ENCODE measurements at places on chromosomes 6 and 20.

- peak; percentile 49 for DNase-seq
Observed at GRCh38 chr6:159981403-159982245, 12.7 kb downstream of the IGF2R start.

- DNase-seq: no peak
Observed at GRCh38 chr20:8940326-8940725, 128.6 kb upstream of the PLCB4 start.

GRCh38 chr20:55216525-55217242, 741.3 kb downstream of the DOK5 start:
- DNase-seq: no peak

GRCh38 chr20:31841928-31842327, 3.5 kb downstream of the FOXS1 start:
- DNase-seq: no peak

DNA sequence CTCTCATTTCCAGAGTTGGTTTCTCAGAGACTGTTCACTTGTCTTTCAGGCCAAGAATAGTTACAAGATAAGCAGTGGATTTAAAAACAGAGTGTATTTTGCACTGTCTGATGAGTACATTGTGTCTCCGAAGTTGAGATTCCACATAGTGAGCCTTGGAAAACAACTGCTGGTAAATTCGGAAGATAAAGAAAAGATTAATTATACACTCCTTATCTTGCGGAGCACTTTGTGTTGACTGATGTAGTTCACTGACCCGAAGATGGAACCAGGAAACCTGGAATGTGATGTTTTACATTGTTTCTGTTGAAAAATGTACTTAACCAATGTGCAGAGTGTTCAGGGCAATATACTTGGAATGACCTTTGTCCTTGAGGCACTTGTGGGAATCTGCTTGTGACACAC, 51.0 kb downstream of the ANKS1A start:
- no peak for DNase-seq

DNA sequence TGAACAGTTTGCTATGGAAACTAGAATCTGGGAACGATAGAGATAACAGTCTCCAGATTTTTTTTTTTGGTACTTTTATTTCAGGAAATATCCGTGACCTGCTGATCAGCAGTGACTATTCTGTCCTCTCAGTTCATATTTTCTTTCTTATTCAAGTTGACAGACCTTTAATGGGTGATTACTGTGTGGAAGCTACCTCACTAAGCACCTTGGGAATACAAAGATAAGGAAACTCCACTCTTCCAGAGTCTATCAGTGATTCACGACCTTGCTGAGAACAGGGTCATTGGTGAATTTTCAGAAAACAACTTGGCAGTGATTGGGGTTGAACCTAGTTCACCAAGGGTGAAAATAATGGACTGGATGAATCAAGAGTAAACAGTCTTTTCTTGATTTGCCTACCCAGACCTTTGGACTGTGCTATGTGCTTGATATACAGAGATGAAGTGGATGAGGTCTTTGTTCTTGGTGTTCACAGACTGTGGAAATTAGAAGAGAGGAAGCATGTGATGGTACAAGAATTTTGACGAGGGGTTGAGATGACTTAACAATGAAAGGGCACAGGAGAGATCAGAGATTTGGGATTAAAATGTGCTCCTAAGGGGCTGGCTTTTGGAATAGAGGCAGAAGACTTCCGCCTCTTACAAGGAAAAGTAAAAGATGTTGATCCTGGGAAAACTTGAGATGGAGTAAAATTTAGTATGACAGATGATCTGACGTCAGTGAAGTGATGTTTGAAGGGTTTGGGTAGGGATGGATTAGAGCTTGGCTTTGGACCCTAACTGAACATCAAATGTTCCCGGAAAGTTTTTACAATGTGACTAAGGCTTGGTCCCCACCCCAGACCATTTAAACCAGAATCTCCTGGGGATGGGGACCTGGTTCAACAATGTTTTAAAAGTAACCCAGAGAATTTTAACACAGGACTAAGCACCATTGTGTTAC, 1.2 kb downstream of the KAT14 start:
- DNase-seq: peak; percentile 25

GRCh38 chr20:43506238-43506637, 1.3 kb upstream of the L3MBTL1 start:
- DNase-seq: no peak

DNA sequence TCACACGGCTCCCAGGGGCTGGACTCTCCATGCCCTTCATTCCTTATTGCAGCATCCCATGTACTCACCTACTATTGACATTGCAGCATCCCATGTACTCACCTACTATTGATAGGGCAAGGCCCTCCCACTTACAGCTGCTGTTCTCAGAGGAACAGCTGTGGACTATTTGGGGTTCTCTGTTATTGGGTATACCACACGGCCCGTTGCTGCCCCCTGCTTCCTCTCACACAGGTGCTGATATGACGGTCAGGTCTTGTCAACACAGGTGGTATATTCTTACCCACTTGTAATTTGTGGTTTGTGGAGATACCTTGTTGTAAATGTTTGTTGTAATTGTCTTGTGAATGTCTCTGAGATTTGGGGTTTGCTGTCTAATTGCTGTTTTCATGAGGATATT, 18.8 kb downstream of the ALDH5A1 start:
- DNase-seq: no peak

- DNase-seq: no peak
Observed at GRCh38 chr6:149924933-149925252, 2.0 kb upstream of the RAET1G start.

DNA sequence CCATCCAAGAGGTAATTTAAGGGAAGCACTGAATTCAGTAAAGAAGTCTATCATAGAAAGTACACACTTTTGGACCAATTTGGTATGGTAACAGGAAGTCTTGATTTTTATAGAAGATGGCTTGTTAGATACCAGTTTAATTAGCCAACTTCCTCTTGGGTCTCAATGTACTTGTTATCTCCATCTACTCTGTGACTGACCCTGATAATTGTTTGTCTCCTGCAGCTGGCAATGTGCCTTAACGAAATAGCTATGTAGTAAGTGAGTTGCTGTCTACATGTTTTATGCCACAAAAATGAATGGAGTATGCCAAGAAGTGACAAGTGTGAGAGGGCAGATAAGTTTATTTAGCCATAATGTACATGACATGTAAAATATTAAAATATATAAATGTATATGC, 410.5 kb upstream of the MAN1A1 start:
- DNase-seq: no peak

- DNase-seq: no peak
Observed at GRCh38 chr6:21491955-21492354, 101.6 kb upstream of the SOX4 start.

DNA sequence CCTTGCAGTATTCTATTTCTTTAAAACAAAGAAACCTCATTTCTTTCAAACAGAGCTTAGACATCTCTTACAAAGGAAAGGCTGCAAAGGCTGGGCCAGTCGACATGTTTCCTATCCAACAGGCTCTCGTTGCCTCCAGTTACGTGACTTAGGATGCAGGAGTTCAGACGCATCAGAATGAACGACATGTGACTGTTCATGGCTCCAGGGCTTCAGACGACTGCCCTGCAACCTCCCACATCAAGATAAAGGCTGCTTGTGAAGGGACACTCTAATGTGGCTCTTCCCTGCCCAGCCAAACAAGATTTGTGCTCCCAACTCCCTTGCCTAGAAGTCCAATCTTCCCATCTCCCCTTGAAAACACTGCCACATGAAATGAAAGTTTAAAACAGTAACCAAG, 14.3 kb upstream of the NEDD9 start:
- no peak for DNase-seq

DNA sequence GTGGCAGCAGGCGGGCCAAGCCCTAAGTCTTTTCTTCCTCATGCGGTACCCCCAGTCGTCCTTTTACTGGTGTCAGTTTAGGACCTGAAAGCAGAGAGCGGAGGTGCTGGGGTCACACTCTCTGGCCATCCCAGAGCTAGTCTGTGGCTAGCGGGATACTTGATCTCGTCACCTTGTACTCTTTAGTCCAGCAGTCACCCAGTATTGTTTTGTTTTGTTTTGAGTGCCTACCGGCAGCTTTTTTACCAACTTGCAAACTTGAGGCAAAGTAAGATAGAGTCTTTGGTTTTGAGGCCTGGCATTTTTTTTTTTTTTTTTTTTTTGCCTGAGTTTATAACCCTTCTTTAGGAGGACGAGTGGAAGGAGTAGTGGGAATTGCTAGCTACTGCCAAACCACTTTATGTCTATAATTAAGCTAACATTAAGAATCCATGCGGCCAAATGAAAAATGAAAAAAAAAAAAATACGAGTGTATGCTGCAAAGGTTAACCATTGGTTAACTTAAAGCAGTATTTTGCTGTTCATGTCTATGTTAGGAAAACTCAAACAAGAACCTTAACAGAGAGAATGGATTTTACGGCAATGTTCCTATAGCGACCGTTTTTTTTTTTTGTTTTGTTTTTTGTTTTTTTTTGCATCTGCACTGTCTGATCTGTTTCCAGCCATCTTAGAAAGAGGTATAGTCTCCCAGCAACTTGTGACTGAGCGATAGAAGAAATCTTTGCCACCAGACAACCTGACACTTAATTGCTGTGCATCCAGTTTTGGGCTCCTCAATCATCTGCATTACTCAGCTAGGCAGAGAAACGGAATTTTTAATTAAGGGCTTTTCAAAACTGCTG, 56.9 kb downstream of the FAM217A start:
- no peak for DNase-seq

Measured in COLO829 (cell line).